Renal cortex interstitium (tissue), 15 donors: ENCODE measurements at places on chromosomes 12 and 14.
A peak's percentile ranks its signal among the peaks of the same experiment; 100 is the strongest.

- DNase-seq: no peak
These were observed 42.7 kb downstream of the SSH1 start for GRCh38 chr12:108814462-108815211.

DNA sequence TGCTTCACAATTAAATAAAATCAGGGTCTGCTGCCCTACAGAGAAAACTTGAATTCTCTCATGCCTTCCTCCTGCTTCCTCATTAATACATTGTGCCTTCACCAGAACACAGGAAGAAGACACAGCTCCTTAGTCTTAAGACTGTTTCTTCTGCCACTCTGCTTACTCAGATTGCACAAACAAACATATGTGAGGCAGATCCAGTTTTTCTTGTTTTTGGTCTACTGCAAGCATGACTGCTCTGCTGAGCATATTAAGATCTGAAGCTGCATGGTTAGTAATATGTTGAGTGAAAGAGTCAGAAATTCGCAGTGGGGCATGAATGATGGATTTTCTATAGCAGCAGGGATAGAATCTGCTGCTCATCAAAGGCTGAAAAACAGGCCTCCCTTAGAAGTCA is 321.1 kb upstream of the STXBP6 start:
- DNase-seq: peak; percentile 34

- no peak for DNase-seq
These were observed 79.6 kb downstream of the MOK start for GRCh38 chr14:102225386-102225785.

DNA sequence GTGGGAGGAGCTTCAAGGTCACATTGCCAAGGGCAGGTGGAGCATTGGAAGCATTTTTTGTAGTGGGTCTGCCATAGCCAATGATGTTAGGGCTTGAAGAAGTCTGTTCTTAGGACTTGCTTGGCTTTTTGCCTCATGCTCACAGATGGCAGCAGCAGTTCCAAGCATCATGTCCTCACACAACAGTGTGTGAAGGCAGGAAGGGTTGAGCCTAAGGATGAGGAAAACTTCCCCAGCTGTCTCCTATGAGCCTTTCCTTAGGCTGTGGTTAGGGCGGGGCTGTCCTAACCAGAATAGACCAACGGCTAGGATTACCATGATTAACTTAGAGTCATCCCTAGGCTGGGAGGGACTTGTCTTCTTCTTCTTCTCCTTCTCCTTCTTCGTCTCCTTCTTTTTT is 76.2 kb upstream of the KCNA1 start:
- no peak for DNase-seq

- no peak for DNase-seq
These were observed 30.7 kb downstream of the ADGRD1 start for GRCh38 chr12:130984183-130985058.

DNA sequence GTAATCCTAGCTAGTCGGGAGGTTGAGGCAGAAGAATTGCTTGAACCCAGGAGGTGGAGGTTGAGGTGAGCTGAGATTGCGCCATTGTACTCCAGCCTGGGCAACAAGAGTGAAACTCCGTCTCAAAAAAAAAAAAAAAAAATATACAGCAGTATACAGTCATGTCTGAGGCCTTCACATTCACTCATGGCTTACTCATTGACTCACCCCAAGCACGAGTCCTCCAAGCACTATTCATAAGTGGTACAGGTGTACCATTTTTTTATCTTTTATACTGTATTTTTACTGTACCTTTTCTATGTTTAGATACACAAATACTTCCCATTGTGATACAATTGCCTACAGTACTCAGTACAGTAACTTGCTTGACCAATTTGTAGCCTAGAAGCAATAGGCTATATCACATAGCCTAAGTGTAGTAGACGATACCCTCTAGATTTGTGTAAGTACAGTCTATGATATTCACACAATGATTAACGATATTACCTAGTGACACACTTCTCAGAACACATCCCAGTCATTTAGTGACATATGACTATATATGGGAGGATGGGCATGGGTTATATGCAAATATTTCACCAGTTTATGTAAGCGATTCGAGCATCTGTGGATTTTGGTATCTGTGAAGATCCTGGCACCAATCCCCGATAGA is 12.2 kb downstream of the LLPH start:
- no peak for DNase-seq

- no peak for DNase-seq
These were observed 17.6 kb upstream of the TRAF3 start for GRCh38 chr14:102759456-102760187.
